ENCODE measurements at places on chromosomes 7 and 10.

DNA sequence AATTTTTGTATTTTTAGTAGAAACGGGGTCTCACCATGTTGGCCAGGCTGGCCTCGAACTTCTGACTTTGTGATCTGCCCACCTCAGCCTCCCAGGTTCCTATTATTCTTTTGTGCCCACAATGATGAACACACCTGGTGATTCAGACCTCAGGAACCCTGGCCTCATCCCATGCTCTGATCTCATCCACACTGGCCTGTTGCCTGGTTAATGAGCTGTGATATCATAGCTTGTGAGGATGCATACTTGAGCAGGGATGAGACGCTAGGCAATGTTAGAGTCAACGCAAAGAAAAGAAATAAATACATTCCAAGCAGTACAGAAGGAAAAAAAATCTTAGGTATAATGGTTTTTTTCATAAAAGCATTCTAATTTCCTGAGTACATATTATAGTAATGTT lies 82.4 kb upstream of the RNF32 start:
- peak; percentile 52 for DNase-seq

GRCh38 chr10:132264306-132264950 lies 43.3 kb downstream of the STK32C start:
- no peak for DNase-seq

GRCh38 chr10:5499493-5500140 lies at the start of gene CALML5:
Gene CALML5, minus strand, starts transcription at chr10:5499570. Its CDS starts 132 bp downstream, at chr10:5499438.
- DNase-seq, result no peak

DNA sequence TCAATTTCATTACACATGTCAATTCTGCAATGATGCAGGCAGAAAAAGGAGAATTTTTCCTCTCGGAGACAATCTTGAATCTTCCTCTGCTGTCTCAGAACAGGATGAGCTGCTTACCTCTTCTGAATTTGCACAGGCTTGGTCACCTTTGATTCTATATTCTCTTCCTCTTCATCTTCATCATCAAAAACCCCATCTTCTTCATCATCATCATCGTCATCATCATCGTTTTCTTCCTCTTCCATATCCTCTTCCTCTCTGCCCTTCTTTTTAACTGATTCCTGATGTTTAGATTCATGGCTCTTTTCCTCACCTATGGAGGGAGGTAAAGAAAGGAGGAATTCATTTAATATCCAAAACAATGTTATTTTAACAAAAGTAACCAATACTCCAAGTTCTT lies 8.0 kb downstream of the RBM28 start:
- DNase-seq, result no peak

- no peak for DNase-seq
These were observed 10.7 kb downstream of the APBB1IP start for GRCh38 chr10:26448706-26449435.

- no peak for DNase-seq
These were observed 115.2 kb downstream of the LHPP start for GRCh38 chr10:124576526-124577420.

GRCh38 chr10:132425029-132425756 lies 28.2 kb downstream of the PWWP2B start:
- DNase-seq, result no peak

- DNase-seq, result peak; percentile 85
These were observed 18.7 kb upstream of the ZNF488 start for GRCh38 chr10:47402641-47403301.

DNA sequence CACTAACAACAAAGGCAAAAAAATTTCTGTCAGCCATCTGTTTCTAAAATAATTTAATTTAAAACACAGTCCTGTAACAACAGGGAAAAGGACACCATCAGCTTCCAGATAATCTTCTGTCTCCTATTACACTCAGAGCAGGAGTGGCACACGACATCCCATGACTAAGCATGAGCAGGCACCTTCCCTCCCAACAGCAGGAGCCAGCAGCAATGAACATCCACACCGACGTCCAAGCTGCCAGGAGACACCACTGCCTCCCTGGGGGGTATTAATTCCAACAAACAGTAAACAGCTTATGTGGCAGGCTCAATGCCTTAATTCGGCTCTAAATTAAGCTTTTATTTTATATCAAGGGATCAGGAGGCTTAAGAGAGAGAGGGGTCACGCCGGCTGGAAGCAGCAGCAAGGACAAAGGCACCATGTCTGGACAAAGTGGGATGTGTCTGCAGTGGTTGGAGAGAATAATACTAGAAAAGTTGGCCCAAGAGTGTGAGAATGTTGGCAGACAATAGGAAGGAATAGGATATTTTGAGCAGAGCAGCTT lies 45.7 kb downstream of the KIAA1549 start:
- peak; percentile 92 for DNase-seq

- no peak for DNase-seq
These were observed 84.9 kb upstream of the SEC61G start for GRCh38 chr7:54843841-54844355.

GRCh38 chr7:121076350-121077164 lies 88.0 kb downstream of the CPED1 start:
- DNase-seq, result peak; percentile 37

DNA sequence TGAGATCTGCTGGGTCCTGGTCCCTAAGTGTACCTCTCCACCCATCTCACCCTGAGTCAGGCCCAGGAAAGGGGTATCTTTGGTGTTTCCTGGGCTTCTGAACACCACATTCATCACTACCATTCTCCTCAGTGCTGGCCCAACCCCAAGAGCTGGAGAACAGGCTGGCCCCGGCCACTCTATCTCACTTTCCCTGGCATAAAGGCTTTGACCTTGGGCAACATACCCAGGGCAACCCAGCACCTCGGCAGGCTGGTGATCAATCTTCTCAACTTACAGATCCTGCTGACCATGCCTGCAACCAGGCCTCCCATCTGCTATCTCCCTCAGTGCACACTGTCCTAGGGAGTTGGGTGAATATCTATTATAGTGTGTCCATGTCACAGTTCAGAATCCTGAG lies 2.1 kb downstream of the VSIR start:
- no peak for DNase-seq

DNA sequence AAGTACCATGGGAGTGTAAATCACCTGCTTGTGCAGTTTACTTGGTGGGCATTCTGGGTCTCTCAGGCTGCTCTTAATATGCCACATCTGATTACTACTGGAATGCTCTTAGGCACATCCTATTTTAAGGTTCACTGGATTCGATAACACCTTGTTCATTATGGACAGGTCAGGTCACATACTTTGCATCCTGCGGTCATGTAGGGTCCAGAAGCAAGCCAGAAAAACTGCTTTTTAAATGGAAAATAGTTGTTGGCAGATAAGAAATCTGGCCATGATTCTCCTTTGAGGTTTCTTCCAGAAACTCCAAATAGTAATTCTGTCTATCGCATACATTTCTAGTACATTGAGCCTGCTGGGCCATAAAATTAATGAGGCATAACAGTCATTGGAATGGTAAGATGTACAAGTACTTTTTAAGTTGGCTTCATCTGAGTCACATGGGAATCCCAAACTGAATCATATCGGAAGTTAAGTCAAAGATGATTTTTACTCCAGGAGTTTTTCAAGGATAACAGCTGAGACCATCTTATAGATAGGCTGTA lies 371.9 kb downstream of the LRRTM3 start:
- no peak for DNase-seq

- DNase-seq, result no peak
These were observed 41.5 kb upstream of the SEMA3C start for GRCh38 chr7:80960244-80960795.

- DNase-seq, result peak; percentile 67
These were observed at the start of gene HKDC1 for GRCh38 chr10:69220041-69220451. Gene HKDC1, plus strand, starts transcription at chr10:69220332. Its CDS starts 104 bp downstream, at chr10:69220436.

GRCh38 chr10:90885176-90885575 lies 13.4 kb downstream of the RPP30 start:
- no peak for DNase-seq

DNA sequence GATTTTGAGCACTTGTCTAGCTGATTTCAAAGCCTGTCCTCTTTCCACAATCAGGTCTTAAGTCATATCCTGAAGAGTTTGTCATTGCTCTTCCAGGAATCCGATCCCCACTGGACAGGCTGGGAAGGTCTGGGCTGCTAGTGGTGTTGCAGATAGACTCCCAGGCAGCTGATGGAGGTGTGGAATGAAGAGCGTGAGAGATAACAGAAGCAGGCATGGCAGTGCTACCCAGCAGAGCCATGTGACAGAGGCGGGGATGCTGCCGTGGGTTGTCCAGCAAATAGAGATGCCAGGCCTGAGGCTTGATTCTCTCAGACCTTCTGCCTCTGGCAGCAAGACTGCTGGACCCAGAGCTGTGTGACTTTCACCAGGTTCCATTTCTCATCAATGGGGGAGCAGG lies 116.5 kb upstream of the EEPD1 start:
- no peak for DNase-seq

DNA sequence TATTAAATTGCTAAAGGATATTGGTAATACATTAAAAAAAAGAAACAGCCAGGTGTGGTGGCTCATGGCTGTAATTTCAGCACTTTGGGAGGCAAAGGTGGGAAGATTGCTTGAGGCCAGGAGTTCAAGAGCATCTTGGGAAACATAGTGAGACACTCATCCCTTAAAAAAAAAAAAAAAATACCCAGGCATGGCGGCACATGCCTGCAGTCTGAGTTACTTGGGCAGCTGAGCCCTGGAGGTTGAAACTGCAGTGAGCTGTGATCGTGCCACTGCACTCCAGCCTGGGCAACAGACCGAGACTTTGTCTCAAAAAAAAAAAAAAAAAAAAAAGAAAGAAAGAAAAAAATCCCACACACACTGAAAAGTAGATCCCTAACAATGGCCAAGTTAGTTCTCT lies 59.7 kb downstream of the MACC1 start:
- no peak for DNase-seq

DNA sequence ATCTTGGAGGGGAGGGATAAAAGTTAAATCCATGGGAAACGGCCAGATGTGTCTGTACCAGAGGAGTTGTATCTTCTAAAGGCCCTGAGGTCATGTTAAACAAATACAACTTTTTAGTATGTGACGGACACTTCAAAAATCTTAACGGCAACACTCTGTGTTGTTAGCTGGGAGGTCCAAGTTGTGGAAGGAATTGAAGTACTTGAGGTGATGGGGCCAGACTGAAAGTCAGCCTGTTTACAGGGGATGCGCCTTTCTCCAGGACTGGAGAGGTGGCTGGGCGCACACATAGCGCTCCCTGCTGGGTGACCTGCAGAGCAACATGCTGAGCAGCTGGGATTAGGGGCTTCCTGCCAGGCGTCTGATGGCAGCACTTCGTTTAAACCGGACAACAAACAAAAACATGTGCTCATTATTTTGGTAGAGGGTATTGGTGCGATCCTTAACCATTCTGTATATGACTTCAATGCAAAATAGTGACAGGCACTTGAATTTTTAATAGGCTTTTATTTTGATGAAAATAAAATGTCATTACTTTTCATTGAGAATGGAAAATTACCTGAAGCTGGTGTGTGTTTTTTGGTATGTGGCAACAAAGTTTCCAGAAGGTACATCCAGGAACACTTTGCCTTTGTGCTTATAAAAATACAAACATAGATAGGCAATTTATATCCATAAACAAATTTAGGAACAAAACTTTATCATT lies 198.2 kb downstream of the MLLT10 start:
- DNase-seq, result no peak

GRCh38 chr10:76336213-76336963 lies 905.0 kb downstream of the LRMDA start:
- no peak for DNase-seq

DNA sequence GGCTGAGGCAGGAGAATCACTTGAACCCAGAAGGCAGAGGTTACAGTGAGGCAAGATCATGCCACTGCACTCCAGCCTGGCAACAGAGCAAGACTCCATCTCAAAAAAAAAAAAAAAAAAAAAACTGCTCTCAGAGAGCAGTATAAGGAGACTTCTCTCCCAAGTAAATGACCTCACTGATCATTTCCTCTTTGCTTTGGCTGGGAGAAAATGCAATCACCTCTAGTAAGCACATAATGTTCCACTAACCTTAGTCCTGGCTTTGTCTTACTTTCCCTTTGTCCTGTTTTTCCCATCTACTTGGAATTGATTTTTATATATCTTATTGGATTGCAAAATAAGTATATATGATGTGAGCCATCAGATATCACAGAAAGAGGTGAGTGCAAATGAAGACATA lies 2.5 kb downstream of the SLC25A13 start:
- no peak for DNase-seq

DNA sequence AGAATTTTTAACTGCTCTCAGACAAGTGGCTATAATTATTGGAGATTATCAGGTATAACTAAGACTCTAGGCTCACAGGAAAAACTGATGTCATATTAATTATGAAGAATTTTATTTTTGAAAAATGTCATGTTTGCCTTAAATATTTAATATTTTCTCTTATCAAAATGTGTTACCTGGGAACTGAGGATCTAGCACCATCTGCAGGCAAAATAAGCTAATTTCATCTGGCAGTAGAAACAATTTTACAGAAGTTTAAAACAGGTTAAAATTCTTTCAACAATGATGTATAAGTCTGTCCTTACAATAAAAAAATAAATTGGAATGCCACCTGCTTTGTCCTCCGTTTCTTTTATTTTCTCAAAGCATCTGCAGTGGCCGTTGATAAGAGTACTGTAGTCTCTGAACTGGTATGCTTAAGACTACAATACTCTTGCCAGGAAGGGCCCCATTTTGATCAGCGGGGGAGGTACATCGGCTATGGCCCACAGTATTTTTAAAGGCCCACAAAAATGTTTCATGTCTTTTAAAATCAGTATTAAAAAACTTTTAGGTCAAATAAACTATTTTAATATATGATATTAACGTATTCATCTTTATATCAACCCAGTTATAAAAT lies 81.3 kb downstream of the VWDE start:
- peak; percentile 55 for DNase-seq

- no peak for DNase-seq
These were observed 365.9 kb downstream of the REEP3 start for GRCh38 chr10:63887023-63887589.

DNA sequence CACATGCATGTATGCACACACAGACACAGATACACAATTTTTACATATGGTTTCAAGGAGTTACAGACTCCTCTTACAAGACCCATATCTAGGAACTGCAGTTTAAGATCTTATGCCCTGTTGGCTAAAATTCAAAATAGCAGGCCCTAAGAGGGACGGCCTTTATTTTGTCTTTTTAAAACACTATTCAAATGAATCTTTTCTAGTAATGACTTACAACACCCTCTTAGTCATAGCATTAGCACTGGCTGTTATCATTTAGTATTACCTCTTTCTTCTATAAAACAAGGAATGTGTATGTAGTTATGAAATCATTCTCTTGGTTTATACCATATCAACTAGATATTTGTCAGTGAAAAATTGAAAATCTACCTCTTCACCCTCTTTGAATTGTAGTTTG lies 15.3 kb downstream of the PAPSS2 start:
- DNase-seq, result no peak

- peak; percentile 81 for DNase-seq
These were observed 31.8 kb upstream of the SHH start for GRCh38 chr7:155844019-155844453.
